ENCODE measurements at places on chromosomes 16 and 17.

DNA sequence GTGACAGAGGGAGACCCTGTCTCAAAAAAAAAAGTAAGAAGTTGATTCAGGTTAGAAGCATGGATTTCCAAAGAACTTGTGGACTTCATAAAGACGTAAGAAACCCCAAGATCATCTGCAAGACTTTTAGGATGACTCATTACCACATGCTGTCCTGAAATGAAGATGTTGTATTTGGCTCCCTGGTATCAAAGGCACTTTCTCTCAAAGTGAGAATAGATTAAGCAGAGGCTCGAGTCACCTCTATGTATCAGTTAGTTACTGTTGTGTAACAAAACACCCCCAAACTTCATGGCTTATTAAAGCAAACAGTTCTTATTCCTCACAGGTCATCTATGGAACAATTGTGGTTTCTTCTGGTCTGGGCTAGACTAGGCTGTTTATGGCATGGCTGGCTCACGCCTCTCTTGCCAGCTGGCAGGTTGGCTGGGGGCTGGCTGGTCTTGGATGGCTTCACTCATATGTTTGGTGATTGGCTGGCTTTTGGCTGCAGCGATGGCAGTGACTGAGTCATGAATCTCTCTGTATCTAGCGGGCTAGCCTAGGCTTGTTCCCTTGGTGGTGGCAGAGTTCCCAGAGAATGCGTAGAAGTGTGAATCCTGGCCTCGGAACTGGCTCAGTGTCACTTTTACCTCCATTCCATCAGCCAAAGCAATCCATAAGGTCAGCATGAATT is 60.4 kb upstream of the MSI2 start:
- DNase-seq = no peak

DNA sequence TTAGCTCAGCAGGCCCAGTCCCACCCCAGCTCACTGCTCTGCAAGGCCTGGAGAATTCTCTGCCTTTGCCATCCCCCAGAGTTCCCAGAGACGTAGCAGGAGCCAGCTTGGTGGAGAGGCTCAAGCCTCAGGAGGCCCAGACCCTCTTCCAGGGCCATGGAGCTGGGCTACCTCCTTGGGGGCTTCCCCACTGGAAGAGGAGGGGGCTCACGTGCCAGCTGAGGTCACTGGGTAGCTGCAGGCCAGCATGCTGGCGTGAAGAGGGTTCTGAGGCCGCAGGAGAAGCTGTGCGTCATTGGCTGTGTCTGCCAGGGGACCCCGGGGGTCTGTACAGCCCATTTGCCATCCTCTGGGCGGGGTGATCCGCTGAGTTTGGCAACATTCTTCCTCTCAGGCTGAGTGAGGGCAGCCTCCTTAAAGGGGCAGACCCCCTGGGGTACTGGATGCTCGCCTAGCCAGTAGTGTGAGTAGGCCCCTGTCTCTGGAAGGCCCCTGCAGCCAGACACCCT is 131.6 kb downstream of the RAB11FIP4 start:
- no peak for DNase-seq

DNA sequence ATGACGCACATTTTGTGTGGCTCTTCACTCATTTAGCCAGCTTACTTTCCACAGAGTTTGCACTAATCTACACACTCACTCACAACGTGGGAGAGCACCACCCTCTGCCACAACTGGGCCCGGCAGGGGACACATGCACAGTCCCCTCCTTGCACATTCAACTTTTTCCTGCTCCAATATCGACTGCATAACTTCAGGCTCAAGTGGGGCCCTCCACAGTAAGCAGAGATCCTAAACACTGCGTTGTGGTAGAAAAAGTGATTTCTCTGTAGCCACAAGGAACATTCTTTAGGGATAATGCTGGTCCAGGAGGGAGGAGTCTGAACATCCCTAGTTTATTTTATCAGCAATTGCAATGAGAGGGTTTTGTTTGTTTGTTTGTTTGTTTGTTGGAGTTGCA is 40.0 kb downstream of the MRPS23 start:
- DNase-seq = no peak

DNA sequence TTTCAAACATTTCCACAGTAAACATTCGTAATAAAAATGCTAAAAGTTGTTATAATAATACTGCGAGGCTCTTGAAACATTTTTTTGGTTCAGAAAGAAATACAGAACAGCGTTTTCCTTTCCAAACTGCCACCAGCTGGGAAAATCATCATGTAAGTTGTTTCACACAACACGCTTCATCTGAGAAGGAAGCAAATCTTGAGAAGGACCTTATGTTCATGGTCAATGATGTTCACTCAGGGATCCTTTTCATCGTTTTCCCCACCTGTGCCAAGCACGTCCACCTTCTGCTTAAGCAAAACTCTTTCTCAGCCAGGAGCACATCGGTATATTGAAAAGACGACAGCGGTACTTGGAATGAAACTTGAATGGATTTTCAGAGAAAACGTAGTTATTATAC is 274.5 kb upstream of the ELAC2 start:
- no peak for DNase-seq

Measured in NCI-H1417 treated with DMSO at 0.1 percent for 48 hours (cell line).